ENCODE measurements at places on chromosomes 6 and 20.

GRCh38 chr6:36613200-36613995 is 19.2 kb downstream of the SRSF3 start:
- DNase-seq = no peak

DNA sequence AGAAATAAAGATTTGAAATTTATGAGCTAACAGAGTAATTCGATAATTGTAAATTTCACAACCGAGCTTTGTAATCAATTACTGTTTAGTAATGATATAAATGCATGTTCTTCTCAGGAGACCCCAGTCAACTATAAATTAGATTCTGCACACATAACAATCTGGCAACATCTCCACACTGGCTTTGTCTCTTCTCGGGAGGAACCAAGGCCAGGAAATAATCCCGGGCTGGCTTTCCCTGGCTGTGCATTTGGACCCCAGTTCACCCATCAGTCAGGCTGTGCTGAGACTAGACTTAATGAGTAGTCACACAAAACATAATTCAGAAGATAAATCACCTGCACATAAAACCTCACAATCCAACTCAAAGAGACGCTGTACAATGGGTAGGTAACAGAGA is 65.5 kb downstream of the PTPRT start:
- DNase-seq = no peak

DNA sequence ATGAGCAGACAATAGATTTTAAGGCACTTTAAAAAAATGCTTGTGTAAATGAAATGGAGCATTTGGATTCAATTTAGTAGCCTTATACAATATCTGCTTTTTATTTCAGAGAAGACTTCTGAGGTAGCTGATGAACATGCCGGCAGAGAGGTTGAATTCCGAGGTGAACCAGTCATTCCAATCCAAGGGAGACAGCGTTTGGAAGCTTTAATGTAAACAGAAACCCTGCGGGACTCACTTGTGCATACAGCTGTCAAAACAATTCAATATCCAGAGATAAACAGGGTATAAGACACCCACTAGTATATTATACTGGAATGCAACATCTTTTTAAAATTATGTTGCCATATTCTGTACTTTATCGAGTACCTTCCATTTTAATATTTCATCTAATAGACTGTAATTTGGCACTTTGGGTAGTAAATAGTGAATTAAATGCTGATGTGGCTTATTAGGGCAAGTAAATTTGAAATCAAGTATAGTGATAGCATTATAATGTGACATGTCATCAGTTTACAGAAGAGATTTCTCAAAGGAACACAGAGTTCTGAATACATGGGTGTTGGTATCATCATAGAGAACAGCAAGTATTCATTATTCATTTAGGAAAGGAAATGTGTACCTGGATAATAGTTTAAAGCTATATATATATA is 347.7 kb downstream of the PRKN start:
- no peak for DNase-seq

DNA sequence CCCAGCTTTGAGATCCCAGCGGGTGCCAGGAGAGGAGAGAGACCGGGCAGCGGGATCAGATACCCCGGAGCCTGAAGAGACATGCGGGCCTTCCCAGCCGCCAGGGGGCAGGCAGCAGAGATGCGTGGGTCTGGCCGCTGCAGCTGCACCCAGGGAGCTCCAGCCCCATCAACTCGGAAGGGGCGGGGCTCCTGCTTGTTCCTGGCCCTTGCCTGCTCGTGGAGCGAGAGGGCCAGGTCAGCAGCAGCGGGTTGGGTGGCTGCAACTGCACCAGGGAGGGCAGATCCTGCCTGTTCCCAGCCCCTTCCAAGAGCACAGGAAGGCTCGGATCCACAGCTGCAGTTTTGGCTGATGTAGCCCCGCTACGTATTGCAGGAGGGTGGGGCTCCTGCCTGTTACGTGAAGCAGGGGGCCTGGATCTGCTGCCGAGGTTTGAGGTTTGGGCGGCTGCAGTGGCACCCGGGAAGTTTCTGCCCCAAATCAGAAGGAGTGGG is 532.8 kb downstream of the RFPL4B start:
- peak; percentile 80 for DNase-seq

- no peak for DNase-seq
These were observed 276.4 kb upstream of the MOCS1 start for GRCh38 chr6:40210628-40211056.

DNA sequence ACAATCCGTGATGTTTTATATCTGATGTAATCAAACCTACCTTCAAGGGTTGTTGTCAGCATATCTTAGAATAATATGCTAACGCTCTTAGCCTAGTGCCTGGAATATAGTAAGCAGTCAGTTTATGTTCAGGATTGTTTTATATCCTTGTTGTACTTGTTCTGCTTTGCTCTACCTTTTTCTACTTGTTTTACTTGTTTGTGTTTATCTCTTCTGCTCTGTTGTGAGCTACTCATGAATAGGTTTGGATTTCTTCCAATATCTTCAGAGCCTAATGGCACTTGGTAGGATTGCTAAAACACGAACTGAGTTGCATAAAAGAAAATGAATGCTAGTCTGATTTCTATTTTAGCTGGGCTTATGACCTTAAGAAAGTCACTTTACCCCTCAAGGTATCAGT is 40.1 kb downstream of the DNAH8 start:
- no peak for DNase-seq

GRCh38 chr20:31840906-31841816 is 4.2 kb downstream of the FOXS1 start:
- no peak for DNase-seq

DNA sequence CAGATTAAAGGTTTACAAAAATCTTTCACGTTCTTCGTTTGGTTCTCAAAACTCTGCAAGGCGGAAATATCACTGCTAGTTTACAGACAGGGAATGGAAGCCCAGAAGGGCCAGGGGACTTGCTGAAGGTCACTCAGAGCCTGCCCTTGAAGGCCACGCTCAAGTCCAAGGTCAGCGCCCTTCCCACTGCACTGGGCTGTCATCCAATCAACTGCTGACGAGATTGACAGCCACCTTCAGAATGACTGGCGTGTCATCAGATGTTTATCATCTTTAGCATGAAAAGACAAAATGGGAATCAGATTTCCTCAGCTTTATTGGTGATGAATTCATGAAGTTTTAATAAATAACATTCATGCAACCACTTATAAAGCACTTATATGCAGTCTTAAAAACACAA is 16.5 kb downstream of the RNASET2 start:
- no peak for DNase-seq

- no peak for DNase-seq
These were observed 226.2 kb downstream of the TTLL2 start for GRCh38 chr6:167550941-167551627.
